ENCODE measurements at places on chromosomes 2 and 18. TPM values are rescaled to one million over a fixed set of nuclear protein-coding genes. Genes with fewer than 3 reads are reported as not detected.

GRCh38 chr18:32867936-32868335 lies 95.1 kb upstream of the KLHL14 start:
- no peaks in the 10 kb centered on the region for H3K36me3 ChIP-seq
- no peaks in the 10 kb centered on the region for H3K27me3 ChIP-seq
- H3K27ac ChIP-seq = peak overlapping the region; percentile 62
- DNase-seq = no peak
- H3K4me3 ChIP-seq = no peak overlapping the region
- no peaks in the 10 kb centered on the region for H3K4me1 ChIP-seq

GRCh38 chr2:113978524-113979190 lies 88.8 kb downstream of the ACTR3 start:
- H3K4me1 ChIP-seq = no peaks in the 10 kb centered on the region
- H3K27ac ChIP-seq = no peak overlapping the region
- peaks cover 17% of the 10 kb centered on the region for H3K36me3 ChIP-seq
- no peak for DNase-seq
- H3K27me3 ChIP-seq = no peaks in the 10 kb centered on the region
- H3K4me3 ChIP-seq = no peak overlapping the region

Gene SERPINB11
- total RNA-seq = not detected

- DNase-seq = peak; percentile 42
- H3K4me3 ChIP-seq = no peak within 1 kb of the TSS
- no peaks in the 10 kb centered on the region for H3K36me3 ChIP-seq
- H3K27ac ChIP-seq = no peak within 1 kb of the TSS
- H3K27me3 ChIP-seq = peaks cover 30% of the 10 kb centered on the region
- H3K4me1 ChIP-seq = peaks cover 22% of the 10 kb centered on the region
These were observed at the start of gene RPRM for GRCh38 chr2:153478289-153479261. RPRM (minus strand) TSS chr2:153478762; CDS start chr2:153478565, 197 bp downstream.

Gene AKAIN1
- not detected for total RNA-seq

Gene KHK
- total RNA-seq = 4.0 TPM

GRCh38 chr2:145186303-145186702 lies 666.4 kb upstream of the ZEB2 start:
- no peaks in the 10 kb centered on the region for H3K36me3 ChIP-seq
- H3K27me3 ChIP-seq = no peaks in the 10 kb centered on the region
- H3K4me1 ChIP-seq = no peaks in the 10 kb centered on the region
- no peak for DNase-seq
- no peak overlapping the region for H3K4me3 ChIP-seq
- H3K27ac ChIP-seq = no peak overlapping the region

Measured in natural killer cell (primary cell).